Right atrium auricular region (tissue), 2 donors: ENCODE measurements at places on chromosomes 5 and 9. TPM values are rescaled to one million over a fixed set of nuclear protein-coding genes. Genes with fewer than 3 reads are reported as not detected.

The ADAMTS2 gene
- total RNA-seq = 13.6 TPM

The ACTBL2 gene
- not detected for total RNA-seq

The SAPCD2 gene
- 0.63 TPM for total RNA-seq

DNA sequence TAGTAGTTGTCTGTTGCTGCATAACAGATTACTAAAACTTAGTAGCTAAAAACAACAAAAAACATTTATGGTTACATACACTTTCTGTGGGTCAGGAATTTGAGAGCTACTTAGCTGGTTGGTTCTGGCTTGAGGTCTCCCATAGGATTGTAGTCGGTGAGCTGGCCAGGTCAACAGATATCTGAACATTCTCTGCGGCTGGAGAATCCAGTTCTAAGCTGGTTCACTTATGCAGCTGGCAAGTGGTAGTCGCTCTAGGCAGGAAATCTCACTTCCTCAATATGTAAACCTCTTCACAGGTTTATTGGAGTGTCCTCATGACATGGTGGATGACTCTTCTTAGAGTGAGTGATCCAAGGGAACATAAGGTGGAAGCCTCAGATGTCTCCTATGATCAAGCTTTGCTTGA lies 65.7 kb upstream of the TNFAIP8 start:
- DNase-seq = no peak

DNA sequence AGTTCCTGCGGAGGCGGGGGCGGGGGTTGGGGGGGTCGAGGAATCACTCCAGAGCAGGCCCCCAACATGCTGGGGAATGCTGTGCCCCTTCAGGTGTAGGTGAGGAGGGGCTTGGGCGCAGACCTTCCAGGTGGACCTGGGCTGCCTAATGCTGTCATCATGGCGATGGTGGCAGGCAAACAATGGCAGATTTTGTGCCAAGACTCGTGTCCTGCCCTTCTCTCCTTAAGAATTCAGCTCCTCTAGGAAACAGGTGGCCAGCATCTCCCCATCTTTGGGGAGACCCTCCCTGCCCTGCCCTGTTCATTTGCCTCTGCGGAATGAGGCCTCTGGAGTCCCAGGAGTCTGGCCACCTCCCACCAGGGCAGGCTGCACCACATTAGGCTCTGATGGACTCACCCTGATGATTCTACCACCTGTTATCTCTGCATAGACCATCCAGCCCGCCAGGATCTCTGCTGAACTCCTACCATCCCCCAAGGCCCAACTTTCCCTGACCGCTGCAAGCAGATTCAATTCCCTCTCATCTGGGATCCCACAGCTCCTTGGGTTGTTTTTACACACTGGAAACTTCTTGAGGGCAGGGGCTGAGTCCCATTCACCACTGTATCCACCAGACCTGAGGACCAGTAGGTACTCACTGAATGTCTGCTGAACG lies 10.9 kb upstream of the SLC25A51 start:
- no peak for DNase-seq

GRCh38 chr9:88536951-88537760 lies 2.2 kb downstream of the NXNL2 start:
- no peak for DNase-seq

DNA sequence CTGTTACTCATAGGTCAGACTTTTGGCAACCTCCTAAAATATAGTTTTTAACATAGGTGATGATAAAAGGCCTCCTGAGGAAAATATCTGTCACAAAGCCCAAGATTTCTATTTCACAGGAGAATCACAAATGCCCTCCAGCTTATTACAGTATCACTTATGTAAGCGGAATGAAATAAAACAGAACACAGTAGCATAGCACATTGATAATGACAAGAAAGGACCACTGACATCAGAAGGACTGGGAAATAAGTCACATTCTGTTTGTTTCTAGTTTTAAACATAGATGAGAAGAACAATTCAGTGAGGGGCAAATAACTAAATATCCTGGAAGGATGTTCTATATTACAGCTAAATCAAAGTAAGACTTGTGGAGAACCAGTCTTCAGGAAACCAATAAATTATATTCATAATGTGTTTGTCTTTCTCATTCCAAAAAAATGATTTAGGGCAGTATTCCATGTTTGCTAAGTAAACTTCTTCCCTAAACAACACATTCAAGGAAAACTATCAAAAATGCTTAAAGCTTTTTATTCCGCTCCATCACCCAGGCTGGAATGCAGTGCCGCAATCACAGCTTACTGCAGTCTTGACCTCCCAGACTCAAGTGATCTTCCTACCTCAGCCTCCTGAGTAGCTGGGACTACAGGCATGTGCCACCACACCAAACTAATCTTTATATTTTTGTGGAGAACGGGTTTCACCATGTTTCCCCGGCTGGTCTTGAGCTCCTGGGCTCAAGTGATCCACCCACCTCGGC lies 20.8 kb upstream of the CTNNAL1 start:
- DNase-seq = no peak
